ENCODE measurements at places on chromosomes 2 and 18.

GRCh38 chr18:63264871-63265270 is 54.7 kb downstream of the BCL2 start:
- DNase-seq, result no peak

DNA sequence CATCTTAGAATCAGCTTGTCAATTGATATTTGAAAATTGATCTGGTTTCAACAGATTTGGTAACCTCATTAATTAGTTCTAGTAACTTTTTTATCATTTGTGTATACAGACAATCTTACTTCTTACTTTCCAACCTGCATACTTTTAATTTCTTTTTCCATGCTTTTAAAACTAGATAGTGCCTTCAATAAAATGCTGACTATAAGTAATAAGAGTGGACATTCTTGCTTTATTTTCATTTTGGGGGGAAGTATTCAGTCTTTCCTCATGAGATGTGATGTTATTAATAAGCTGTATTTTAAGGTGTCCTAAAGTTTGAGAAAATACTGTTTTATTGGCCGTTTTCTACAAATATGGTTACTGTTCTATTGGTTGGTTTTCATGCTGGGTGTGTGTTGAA is 109.1 kb downstream of the KCNH7 start:
- DNase-seq, result no peak

DNA sequence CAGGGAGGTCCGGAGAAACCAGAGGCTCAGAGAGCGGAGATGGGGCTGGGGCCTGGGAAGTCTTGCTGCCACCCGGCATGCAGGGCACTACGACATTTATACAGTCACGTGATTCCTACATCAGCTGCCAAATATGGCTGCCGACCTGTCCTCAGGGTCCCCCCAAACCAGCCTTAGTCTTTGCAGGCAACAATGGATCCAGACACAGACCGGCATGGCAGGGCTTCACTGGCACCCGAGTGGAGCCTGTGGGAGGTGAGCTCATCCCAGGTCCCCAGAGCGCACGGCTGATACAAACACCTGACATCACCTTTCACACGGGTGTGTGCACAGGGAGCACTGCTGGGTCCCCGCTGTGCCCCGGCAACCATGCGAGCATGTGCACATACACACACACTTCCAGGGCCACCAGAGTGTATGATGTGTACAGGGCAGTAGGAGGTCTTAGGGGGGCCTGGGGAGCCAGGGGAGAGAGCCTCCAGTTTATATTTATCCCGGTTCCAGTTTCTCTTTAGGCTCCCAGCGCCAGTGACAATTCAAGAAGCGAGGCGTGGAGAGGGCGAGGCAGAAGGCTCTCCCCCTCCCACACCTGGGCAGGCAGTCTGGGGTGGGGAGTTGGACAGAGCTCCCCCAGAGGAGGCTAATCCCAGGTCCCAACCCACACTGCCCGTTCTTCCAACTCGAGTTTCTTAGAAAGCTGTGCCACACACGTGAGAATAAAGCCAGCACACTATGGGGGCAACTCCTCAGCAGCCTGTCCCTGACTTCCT is 2.7 kb downstream of the SEMA4C start:
- no peak for DNase-seq

GRCh38 chr2:207525296-207525695 is 4.5 kb upstream of the CREB1 start:
- no peak for DNase-seq

- peak; percentile 16 for DNase-seq
Observed at GRCh38 chr2:170214309-170214948, 36.5 kb downstream of the MYO3B start.

GRCh38 chr2:228763379-228763981 is 507.6 kb downstream of the PID1 start:
- DNase-seq, result no peak

- DNase-seq, result no peak
Observed at GRCh38 chr2:127649100-127649611, 3.2 kb downstream of the GPR17 start.

- no peak for DNase-seq
Observed at GRCh38 chr2:68807821-68808266, 63.4 kb downstream of the BMP10 start.

- DNase-seq, result no peak
Observed at GRCh38 chr2:144464730-144465129, 55.2 kb downstream of the ZEB2 start.

DNA sequence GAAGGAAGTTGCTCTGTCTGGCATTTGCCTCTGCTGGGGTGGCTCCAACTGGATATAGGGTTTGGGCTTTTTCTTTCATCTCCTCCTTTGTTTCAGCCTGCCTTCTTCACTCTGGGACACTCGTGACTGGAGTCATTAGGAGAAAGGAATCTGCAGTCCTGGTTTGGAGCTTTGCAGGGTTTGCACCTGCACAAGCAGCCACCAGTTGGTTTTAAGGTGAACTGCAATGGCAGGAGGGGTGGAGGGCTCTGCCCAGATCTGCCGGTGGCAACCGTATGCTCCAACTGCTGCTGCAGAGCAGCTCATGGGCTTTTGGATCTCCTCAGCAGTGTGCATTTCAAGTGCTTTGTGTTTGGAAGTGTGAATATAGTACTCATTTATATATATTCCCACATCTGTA is 131.3 kb upstream of the MGAT5 start:
- DNase-seq, result peak; percentile 37

GRCh38 chr2:99450199-99450598 is 39.6 kb downstream of the REV1 start:
- DNase-seq, result peak; percentile 6

GRCh38 chr2:46769809-46770208 is 145.8 kb downstream of the MCFD2 start:
- no peak for DNase-seq

DNA sequence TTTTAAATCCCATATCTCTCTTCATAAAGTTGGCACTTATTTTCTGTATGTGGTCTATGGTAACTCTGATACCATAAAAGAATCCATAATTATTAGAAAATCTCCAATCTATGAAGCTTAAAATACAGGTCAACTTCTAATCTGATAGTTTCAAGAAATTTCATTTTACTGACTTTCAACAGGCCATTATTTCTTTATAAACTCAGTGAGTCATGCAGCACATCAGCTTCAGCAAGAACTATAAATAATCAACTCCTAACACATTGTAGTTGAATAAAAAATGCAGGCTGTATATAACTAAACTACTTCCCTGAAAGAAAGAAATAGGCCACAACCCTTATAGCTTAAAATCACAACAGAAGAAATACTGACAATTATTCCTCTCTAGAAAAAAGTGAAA is 204.3 kb upstream of the CCDC150 start:
- no peak for DNase-seq

- no peak for DNase-seq
Observed at GRCh38 chr2:236565879-236566402, 3.7 kb upstream of the ACKR3 start.

GRCh38 chr2:162433491-162433890 is 89.6 kb downstream of the GCA start:
- no peak for DNase-seq

GRCh38 chr2:96374211-96374951 is 38.8 kb downstream of the NCAPH start:
- DNase-seq, result peak; percentile 14

DNA sequence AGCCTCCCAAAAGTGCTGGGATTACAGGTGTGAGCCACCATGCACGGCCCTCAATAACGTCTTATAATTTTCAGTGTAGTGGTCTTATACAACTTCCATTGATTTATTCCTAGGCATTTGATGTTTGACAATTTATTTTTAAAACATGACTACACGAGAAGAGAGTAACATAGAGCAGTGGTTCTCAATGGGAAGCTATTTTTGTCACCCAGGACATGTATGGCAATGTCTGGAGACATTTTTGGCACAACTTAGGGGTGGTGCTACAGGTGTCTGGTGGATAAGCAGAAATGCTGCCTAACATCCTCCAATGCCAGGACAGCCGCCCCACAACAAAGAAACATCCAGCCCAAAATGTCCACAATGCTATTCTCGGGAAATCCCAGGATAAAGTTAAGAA is 12.7 kb upstream of the ANXA4 start:
- DNase-seq, result no peak

- DNase-seq, result no peak
Observed at GRCh38 chr2:54666634-54667265, 56.7 kb upstream of the EML6 start.

GRCh38 chr2:175111200-175111657 is 56.8 kb downstream of the ATF2 start:
- DNase-seq, result peak; percentile 69

DNA sequence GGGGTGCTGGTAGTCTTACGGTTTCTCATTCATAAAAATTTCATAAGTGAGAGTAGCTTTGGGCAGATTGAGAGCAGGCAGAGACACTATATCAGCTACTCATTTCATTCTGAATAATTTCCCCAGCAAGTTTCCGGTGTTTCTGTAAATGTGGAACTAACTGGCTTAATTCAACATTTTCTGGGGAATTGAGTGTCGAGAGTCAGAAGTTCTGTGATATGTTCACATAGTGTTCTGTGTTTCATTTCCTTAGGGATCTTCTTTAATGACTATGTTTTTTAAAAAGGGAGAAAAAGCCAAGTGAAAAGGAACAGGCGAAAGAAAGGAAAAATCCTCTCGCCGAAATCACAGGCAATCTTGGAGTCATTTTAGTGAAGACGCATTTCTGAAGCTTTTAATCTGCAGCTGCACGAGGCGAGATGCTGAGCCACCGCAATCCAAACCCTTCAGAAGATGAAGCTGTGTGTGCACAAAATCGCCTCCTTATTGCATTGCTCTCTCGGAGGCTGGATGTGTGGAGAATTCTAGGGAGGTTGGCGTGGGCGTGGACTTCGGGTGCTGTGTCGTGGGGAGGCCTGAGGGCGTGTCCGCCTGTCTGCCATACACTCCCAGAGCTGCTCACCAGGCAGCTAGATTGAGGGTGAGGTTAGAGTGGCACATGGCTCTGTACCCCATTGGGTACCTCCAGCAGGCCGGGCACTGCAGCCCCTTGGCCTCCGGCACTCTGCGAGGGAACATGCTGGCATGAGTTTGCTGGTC is 38.4 kb upstream of the HDAC4 start:
- DNase-seq, result no peak

DNA sequence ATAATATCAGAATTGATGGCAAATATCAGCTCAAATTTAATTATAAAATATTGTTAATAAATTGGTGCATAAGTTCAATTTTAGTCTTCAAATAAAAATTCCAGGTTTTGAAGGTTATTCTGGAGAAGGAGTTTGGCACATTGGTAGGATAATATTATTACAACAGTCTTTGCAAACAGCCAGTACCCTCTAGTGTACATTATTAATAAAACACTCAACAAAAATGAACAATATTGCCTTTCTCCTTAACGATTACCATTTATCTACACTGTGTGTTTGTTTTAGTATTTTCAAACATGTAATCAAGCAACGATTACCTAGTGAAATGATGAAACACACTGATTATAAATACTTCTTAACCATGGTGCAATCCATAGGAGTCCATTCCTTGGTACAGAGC is 334.0 kb upstream of the FSIP2 start:
- no peak for DNase-seq

DNA sequence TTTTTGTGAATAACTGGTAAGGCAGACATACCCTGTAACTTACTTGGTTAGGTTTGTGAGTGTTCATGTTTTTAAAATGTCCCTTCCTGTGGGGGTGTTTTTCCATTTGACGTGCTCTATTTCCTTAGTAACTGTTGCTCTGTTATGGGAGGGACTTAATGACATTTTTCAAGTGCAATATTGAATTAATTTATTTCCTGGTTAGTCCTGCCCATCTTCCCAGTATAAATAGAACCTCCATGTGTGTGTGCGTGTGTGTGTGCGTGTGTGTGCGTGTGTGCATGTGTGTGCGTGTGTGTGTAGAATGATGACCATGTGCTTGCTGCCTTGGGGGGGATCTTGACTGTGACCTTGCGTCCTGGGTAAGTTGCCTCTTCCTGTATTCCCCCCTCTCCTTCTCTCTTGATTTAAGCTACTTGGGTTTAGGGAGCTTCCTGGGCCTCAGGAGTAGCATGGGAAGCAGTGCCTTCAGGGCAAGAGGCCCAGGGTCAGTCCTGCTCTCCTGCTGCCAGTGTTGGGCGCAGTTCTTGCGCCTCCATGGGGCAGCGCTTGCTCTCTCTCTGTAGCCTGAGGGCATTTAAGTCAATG is 163.9 kb downstream of the LDLRAD4 start:
- no peak for DNase-seq

GRCh38 chr2:195532628-195533271 is 124.3 kb upstream of the SLC39A10 start:
- no peak for DNase-seq

DNA sequence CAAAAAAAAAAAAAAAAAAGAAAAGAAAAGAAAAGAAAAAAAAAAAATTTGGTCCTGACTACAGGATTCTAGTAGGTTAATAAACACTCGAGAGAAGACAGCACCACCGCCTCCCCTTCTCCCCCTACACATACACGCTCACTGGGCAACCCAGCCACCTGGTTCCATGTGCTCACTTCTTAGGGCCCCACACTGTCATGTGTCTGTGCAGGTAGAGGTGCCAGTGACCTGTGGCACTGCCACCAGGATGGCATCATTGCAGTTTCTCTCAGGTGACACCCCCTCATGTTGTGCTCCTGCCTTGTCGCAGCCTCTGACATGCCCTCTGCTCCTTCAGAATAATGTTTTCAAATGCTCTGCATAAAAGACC is 39.7 kb upstream of the LYPD6B start:
- no peak for DNase-seq

DNA sequence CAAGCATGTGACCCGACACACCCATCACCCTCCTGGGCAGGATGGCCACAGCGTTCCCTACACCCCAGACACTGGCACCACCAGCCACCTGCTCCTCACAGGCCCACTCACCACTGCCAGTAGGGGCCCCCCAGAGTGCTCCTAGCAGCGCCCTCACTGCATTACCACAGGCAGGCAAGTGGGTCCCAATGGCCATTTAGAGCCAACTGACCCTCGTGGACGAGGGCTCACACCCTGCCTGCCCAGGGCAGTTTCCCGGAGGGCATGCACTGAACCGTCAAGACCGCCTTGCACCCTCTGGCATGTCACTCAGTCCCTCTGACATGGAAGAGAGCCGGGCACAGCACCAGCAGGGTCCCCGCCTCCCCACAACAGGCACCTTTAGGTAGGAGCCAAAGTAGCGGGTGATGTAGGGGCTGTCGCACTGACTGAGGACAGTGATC is 7.3 kb downstream of the STK25 start:
- DNase-seq, result no peak

DNA sequence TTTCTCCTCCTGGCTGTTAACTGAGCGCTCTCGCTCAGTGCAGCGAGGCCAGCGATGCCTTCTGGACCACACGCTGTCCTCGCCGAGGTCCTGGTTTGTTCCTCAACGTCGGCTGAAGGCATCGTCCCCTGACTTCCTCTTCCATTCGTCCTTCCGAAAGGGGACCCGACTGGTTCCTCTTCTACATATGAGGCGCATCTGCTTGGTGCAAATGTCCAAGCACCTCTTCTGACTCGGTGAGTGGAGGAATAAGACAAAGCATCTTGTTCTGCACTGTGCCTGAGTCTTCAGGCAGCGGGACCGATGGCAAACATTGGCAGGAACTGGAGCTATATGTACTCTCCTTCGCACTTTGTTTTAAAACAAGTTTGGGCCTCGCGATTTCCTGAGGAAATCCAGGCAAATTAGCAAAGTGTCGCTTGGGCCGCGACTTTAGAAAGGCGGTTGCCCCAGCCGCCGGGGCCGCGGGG is 621 bp upstream of the KCNS3 start:
- peak; percentile 38 for DNase-seq

Data from NCI-H82 (cell line).